ENCODE measurements at places on chromosomes 11 and 22. TPM values are rescaled to one million over a fixed set of nuclear protein-coding genes. Genes with fewer than 3 reads are reported as not detected.

DNA sequence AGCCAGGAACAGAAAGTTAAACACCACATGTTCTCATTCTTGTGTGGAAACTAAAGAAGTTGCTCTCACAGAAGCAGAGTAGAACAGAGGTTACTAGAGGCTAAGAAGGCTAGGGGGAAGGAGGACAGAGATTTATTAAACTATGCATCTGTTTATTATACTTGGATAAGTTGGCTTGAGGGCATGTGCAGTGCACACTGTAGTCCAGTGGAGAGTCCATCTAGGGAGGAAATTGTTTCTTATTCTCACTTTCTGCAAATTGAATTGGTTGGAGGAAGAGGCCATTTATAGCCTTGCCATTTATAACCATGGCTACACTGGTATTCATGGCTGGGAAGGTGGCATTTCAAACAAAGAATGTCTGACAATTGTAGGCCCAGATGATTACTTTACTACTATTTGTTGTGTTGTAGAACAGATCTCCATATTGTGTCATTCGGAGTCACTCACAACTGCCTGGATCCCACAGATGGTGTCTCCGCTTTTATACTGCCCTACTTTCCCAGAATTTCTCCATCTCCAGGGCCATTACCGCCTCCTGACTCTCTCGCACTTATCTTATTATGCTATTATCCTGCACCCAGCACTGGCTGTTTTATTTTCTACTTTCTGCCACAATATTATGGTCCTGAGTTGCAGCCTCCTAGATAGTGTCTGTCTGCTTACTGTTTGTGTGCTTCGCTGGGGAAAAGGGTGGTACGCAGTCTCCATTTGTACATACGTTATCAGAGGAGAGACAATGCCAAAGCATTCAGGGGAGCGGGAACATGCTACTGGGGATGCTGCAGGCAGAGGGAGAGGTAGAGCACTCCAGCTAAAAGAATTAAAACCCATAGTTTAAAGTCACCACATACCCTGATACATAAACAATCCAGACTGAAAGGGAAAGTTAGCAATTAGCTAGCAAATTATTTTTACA lies 169.3 kb upstream of the BLID start:
- no peaks in the 10 kb centered on the region for H3K36me3 ChIP-seq
- DNase-seq: no peak

- no peaks in the 10 kb centered on the region for H3K27me3 ChIP-seq
- H3K36me3 ChIP-seq: peaks cover 5% of the 10 kb centered on the region
- peak overlapping the region; percentile 75 for H3K27ac ChIP-seq
- H3K4me3 ChIP-seq: peak overlapping the region; percentile 63
- H3K4me1 ChIP-seq: peaks cover 12% of the 10 kb centered on the region
- DNase-seq: no peak
Observed at GRCh38 chr11:61826930-61827570, 1.1 kb upstream of the FADS2 start.

- H3K27me3 ChIP-seq: peaks cover 9% of the 10 kb centered on the region
- H3K36me3 ChIP-seq: no peaks in the 10 kb centered on the region
- H3K27ac ChIP-seq: no peak overlapping the region
Observed at GRCh38 chr11:44868455-44869421, 81.9 kb downstream of the TP53I11 start.

DNA sequence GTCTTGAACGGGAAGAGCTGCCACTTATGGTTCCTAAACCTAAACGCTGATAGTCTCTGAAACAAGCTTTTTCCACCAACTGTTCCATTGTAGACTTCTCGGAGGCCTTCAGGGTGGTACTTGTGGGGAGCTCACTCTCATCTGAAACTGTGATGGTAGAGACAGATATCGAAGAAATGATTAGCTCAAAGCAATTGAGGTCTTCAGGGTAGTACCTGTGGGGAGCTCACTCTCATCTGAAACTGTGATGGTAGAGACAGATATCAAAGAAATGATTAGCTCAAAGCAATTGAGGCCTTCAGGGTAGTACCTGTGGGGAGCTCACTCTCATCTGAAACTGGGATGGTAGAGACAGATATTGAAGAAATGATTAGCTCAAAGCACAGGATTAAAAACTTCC lies 175.7 kb downstream of the SWAP70 start:
- H3K27ac ChIP-seq: no peak overlapping the region
- peaks cover 3% of the 10 kb centered on the region for H3K36me3 ChIP-seq
- peaks cover 3% of the 10 kb centered on the region for H3K4me1 ChIP-seq
- H3K4me3 ChIP-seq: no peak overlapping the region

- H3K4me1 ChIP-seq: peaks cover 14% of the 10 kb centered on the region
- H3K4me3 ChIP-seq: no peak overlapping the region
Observed at GRCh38 chr11:65445604-65446445, 23.2 kb downstream of the NEAT1 start.

GRCh38 chr11:105720096-105720495 lies 110.2 kb downstream of the GRIA4 start:
- no peaks in the 10 kb centered on the region for H3K27me3 ChIP-seq
- no peak for DNase-seq
- H3K4me3 ChIP-seq: no peak overlapping the region
- H3K27ac ChIP-seq: no peak overlapping the region

- DNase-seq: no peak
- H3K27me3 ChIP-seq: no peaks in the 10 kb centered on the region
- H3K36me3 ChIP-seq: no peaks in the 10 kb centered on the region
- H3K4me3 ChIP-seq: no peak overlapping the region
Observed at GRCh38 chr22:29964776-29965175, 81.8 kb downstream of the MTMR3 start.

The USP2 gene
- 2.3 TPM for total RNA-seq

The UCP3 gene
- 0.33 TPM for total RNA-seq

The SCT gene
- total RNA-seq: not detected

The RPS6KB2 gene
- total RNA-seq: 26.2 TPM

The DEFB131B gene
- total RNA-seq: not detected
